ENCODE measurements at places on chromosomes 6 and 20.

- peak; percentile 43 for DNase-seq
These were observed 11.0 kb upstream of the TIAM2 start for GRCh38 chr6:154984146-154984545.

- peak; percentile 32 for DNase-seq
These were observed 53.2 kb downstream of the EIF2S2 start for GRCh38 chr20:34058831-34059230.

GRCh38 chr6:118770112-118770788 lies 118.9 kb upstream of the CEP85L start:
- DNase-seq = no peak

GRCh38 chr6:72950114-72950860 lies 275.0 kb downstream of the KHDC1L start:
- peak; percentile 91 for DNase-seq

GRCh38 chr6:43944908-43945767 lies 175.1 kb downstream of the VEGFA start:
- peak; percentile 80 for DNase-seq

- DNase-seq = no peak
These were observed 436.9 kb upstream of the MARCKS start for GRCh38 chr6:113420290-113420689.

GRCh38 chr6:127946388-127946787 lies 45.5 kb upstream of the THEMIS start:
- DNase-seq = no peak

- DNase-seq = peak; percentile 22
These were observed 48.7 kb upstream of the ERVFRD-1 start for GRCh38 chr6:11160199-11160598.

GRCh38 chr6:144741659-144742058 lies 456.5 kb downstream of the UTRN start:
- DNase-seq = no peak

GRCh38 chr6:2450546-2450945 lies 205.1 kb upstream of the GMDS start:
- DNase-seq = peak; percentile 19

DNA sequence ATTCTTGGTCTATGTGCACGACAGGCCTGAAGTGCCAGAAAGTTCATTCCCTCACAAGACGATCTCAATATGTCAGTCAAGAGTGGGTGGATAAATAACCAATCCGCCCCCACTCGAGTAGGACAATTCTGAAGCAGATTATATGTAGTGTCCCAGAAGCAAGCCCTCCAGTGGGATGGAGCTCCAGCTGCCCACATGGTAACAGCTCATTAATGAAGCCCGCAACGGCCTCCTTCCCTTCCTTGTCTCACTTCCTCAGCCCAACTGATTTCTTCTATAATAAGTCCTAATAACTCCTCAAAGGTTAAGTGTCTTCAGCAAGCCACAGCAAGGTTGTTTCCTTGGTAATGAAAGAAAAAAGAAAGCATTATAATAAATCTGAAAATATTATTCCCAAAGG lies 82.1 kb upstream of the F13A1 start:
- no peak for DNase-seq

DNA sequence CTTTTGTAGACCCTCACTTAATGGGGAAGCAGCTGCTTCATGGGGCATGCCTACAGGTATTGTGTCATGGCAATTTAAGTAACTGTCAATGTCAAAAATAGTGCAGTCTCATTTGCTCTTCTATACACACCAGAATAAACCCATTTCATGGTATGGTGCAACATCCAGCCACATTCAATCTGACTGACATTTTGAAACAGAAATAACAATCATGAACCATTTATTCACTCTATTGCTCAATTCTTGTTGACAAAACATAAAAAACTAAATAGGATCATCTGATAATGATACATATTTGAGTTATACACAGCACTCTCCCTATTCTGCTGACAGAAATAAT lies 122.9 kb downstream of the MAP7 start:
- DNase-seq = no peak

GRCh38 chr20:18886756-18887155 lies 73.2 kb downstream of the SCP2D1 start:
- DNase-seq = peak; percentile 11

DNA sequence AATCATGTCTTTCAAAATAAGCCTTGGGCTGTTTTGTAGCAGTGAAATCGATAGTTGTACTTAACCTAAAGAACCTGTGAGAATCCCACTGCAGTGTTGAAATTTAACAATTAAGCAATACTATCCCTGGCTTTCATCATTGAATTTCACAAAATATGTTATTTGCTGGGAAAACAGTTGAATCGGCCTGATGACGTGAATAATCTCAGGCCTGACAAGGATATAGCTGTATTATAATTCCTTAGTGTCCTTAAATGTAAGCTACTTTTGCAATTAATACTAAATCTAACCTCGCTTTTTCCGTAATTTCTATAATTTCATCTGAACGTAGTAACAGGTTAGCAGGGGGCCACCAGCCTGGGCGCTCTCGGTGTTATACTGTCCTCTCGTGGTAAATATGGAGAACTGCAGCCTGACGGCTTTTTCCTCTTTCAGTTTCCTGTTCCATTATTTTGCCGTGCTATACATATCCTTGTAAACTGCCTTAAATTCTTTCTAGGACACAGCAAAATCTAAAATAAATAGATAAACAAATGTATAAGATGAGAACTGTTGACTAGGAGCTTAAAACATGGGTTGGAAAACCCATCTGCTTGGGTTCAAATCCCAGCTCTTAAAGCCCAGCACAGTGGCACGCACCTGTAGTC lies 24.0 kb downstream of the MTFR2 start:
- DNase-seq = peak; percentile 66

DNA sequence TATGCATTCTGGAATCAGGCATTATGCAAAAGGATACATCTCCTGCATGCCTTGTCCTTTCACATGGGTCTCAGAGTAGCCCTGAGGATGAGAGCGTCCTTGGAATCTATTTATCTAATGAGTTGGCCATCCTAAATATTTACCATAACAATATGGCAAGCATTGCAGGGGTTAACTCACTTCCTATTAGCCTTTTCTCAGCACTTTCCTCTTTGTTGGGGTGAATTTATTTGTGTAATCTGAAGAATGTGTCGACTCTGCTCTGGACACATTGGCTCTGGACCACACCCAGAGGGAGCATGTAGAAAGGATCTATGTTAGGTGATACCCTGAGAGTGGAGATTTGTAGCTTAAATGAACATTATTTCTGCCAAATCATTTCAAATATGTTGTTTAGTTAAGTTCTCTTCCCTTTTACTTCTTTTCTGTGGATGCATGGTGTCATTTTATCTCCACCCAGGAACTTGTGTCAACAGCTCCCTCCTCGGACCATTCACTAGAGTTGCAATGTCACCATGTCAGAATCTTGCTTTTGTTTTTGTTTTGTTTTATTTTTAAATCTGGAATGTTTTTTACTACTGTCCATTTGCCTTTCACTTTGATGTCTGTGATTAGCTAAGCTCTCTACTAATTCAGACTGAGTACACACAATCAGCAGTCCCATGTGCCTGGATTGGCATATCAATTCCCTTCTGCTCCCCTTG lies 757.0 kb upstream of the MMS22L start:
- no peak for DNase-seq

Data from EH (cell line).